Psoas muscle (tissue), 8 donors: ENCODE measurements at places on chromosomes 12 and 14. TPM values are rescaled to one million over a fixed set of nuclear protein-coding genes. Genes with fewer than 3 reads are reported as not detected.

GZMB gene
- 1.0 TPM for total RNA-seq

GRCh38 chr12:46535907-46536306 lies 163.3 kb upstream of the SLC38A2 start:
- no peak overlapping the region for H3K4me3 ChIP-seq
- DNase-seq, result no peak
- peaks cover 40% of the 10 kb centered on the region for H3K4me1 ChIP-seq
- peak overlapping the region; percentile 87 for H3K27ac ChIP-seq
- H3K27me3 ChIP-seq, result no peaks in the 10 kb centered on the region

ADAM21 gene
- total RNA-seq, result 0.11 TPM

DNA sequence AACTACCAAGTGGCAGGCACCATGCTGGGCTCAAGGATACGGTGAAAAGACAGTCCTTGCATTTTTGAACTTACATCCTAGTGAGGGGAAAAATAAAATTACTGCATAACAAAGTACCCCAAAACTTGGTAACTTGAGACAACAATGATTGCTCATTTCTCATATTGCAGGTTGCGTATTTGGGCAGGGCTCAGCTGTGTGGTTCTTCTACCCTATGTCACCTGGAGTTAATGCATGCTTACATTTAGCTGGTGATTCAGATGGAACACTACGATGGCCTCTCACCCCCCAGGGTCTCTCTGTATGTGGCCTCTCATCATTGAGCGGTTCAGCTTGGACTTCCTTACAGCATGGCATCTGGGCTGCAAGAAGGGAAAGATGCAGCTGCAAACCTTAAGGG lies 60.7 kb upstream of the RBM19 start:
- no peak overlapping the region for H3K4me3 ChIP-seq
- H3K36me3 ChIP-seq, result no peaks in the 10 kb centered on the region
- no peaks in the 10 kb centered on the region for H3K27me3 ChIP-seq
- H3K4me1 ChIP-seq, result no peaks in the 10 kb centered on the region

IFI27 gene
- total RNA-seq, result 95.2 TPM

DPPA3 gene
- not detected for total RNA-seq

DNA sequence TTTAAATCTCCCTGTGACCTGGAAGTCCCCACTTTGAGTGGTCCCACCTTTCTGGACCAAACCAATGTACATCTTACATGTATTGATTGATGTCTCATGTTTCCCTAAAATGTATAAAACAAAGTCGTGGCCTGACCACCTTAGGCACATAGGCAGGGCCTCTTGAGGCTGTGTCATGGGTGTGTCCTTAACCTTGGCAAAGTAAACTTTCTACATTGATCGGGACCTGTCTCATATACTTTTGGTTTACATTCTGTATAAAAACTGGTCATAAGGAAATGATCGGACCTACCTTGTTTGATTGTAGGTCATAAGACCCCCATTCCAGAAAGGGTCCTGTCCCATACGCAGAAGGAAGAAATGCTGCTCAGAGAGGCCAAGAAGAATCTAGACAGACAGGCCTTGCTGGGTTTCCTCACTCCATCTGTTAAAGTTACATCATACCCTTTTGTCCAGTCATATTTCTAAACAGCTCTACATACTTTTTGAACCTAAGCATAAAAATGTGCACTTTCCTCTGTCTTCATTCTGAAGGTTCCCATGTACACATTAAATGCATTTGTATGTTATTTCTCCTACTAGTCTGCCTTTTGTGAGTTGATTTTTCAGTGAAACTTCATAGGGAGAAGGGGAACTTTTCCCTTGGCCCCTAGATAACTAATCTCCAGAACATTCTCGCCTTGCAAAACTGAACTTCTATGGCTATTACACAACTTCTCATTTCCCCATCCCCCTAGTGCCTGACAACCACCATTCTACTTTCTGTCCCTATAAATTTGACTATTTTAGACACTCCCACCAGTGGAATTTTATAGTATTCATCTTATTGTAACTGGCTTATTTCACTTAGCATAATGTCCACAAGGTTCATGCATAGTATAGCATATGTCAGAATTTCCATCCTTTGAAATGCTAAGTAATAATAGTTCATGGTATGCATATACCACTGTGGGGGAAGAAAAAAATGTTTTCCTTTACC lies 30.2 kb upstream of the CPM start:
- no peak overlapping the region for H3K27ac ChIP-seq
- no peaks in the 10 kb centered on the region for H3K27me3 ChIP-seq
- no peak for DNase-seq

KLRC2 gene
- total RNA-seq, result not detected

LRRC9 gene
- not detected for total RNA-seq

KRT6A gene
- 1.4 TPM for total RNA-seq

DNA sequence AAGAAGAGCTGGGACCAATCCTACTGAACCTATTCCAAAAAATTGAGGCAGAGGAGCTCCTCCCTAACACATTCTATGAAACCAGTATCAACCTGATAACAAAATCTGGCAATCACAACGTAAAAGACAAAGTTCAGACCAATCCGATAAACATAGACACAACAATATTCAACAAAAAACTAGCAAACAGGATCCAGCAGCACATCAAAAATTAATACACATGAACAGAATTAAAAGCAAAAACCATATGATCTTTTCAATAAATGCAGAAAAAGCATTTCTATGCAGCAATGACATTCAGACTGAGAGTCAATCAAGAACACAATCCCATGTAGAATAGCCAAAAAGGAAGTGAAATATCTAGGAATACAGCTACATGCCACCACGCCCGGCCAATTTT lies 7.0 kb upstream of the CLEC14A start:
- no peaks in the 10 kb centered on the region for H3K27me3 ChIP-seq
- no peak overlapping the region for H3K4me3 ChIP-seq
- H3K4me1 ChIP-seq, result no peaks in the 10 kb centered on the region
- DNase-seq, result no peak
- H3K27ac ChIP-seq, result no peak overlapping the region
- no peaks in the 10 kb centered on the region for H3K36me3 ChIP-seq

GRCh38 chr12:117328556-117329100 lies 32.8 kb downstream of the NOS1 start:
- no peaks in the 10 kb centered on the region for H3K36me3 ChIP-seq
- H3K4me1 ChIP-seq, result peaks cover 1% of the 10 kb centered on the region
- no peaks in the 10 kb centered on the region for H3K27me3 ChIP-seq
- DNase-seq, result no peak

ASPG gene
- 0.15 TPM for total RNA-seq

VWF gene
- total RNA-seq, result 136 TPM

DNA sequence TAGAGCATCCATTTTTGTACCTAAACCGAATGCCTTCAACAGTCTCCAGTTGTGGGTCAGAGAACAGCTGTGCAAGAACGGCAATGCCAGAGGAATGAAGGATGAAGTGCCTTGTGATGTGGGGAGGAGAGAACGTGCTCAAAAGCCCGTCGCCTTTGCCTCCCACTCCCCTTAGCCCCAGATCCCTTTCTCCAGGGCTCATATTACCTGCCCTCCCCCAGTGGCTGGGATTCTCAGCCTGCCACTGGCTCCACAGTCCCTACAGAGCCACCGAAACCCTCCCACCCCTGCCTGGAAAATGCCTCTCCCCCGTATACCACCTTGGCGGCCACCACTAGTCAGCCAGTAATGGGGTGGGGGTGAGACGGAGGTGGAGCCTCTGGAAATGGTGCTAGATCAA lies 158.5 kb downstream of the ZFP36L1 start:
- no peak overlapping the region for H3K4me3 ChIP-seq
- peaks cover 28% of the 10 kb centered on the region for H3K4me1 ChIP-seq
- no peaks in the 10 kb centered on the region for H3K36me3 ChIP-seq
- DNase-seq, result no peak
- no peak overlapping the region for H3K27ac ChIP-seq

DNA sequence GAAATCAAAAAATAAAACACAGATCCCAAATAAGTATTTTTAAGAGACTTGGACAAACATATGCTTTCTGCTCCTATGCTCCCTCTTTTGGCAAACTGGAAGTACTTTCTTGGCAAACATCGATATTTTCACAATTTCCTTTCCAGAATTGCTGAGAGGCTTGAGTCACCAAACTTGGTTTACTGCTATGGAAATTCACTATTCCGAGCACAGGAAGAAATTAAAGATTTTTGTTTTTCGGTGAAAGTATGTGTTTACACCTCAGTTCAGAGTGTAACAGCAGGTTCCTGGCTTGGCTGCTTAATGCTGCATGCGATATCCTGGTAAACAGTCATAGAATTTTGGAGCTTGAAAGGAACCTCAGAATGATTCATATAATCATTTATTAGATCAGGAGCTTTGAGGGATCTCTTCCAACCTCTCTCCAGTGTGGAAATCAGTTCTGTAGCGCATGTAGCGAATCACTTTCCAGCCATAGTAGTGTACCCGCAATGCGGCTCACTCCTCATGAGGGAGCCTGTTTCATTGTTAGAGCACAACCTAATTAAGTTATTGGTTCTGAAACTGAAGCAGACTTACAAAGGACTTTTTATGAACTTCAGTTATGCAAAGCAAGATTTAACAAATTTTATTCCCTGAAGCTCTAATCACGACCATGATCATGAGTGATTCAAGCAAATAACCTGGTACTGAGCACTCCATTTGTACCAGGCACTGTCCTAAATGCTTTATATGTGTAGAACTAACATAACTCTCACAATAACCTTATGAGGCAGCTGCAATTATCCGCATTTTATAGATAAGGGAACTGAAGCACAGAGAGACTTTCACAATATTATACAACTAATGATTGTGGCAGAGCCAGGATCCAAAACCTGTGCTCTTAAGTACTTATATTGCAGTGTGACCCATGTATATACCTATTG lies 56.4 kb upstream of the ATP2A2 start:
- H3K27me3 ChIP-seq, result no peaks in the 10 kb centered on the region
- peak overlapping the region; percentile 45 for H3K4me3 ChIP-seq
- no peaks in the 10 kb centered on the region for H3K36me3 ChIP-seq
- peaks cover 32% of the 10 kb centered on the region for H3K4me1 ChIP-seq
- H3K27ac ChIP-seq, result peak overlapping the region; percentile 81
- DNase-seq, result no peak

ASB2 gene
- 148 TPM for total RNA-seq

GRCh38 chr12:93102744-93103143 lies 173.6 kb upstream of the EEA1 start:
- DNase-seq, result no peak
- no peaks in the 10 kb centered on the region for H3K27me3 ChIP-seq
- H3K36me3 ChIP-seq, result no peaks in the 10 kb centered on the region
- peak overlapping the region; percentile 64 for H3K27ac ChIP-seq
- H3K4me3 ChIP-seq, result no peak overlapping the region
- peaks cover 2% of the 10 kb centered on the region for H3K4me1 ChIP-seq

NEUROD4 gene
- total RNA-seq, result not detected

- no peak overlapping the region for H3K4me3 ChIP-seq
- H3K36me3 ChIP-seq, result no peaks in the 10 kb centered on the region
- H3K27ac ChIP-seq, result no peak overlapping the region
- H3K4me1 ChIP-seq, result peaks cover 20% of the 10 kb centered on the region
Observed at GRCh38 chr14:103533137-103533998, 4.4 kb downstream of the TRMT61A start.

DNA sequence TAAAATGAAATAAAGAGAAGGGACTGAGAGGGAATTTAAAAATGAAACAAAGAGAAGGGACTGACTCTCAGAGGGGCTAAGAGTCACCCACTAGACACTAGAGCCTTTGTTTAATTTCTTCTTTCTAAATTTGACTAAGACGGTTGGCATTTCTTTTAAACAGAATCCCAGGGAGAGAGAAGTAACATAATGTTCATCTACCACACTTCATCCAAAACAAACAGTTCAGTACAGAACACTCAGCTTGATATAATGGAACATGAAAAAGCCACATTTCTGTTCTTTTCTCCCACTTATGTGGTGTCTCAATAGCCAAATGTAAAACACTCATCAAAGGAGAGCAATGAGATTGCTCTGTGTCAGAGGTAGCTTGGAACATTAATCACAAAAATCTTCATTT lies 10.1 kb upstream of the NT5DC3 start:
- no peak overlapping the region for H3K27ac ChIP-seq
- no peaks in the 10 kb centered on the region for H3K36me3 ChIP-seq
- no peak overlapping the region for H3K4me3 ChIP-seq

MYL6B gene
- 659 TPM for total RNA-seq

AQP6 gene
- not detected for total RNA-seq

DNA sequence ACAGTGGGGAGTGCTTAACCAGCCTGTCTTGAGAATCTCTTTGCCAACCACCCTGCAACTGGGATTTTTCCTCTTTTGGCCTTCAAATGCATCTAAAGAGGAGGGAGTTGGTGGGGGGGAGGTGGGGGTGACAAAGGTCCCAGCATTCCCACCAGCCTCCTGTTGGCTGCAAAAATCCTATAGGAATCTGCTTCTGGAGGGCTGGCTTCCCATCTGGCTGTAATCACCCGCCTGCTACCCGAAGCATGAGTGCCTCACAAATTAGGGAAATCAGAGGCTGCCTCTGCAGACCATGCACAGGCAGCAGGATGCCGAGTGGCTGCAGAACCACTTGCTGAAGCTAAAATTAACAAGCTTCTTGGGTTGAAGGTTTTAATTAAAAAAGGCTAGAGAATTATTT lies 73.9 kb upstream of the WSCD2 start:
- H3K4me1 ChIP-seq, result no peaks in the 10 kb centered on the region
- no peak overlapping the region for H3K27ac ChIP-seq
- no peak overlapping the region for H3K4me3 ChIP-seq
